NCI-H748 treated with DMSO at 0.1 percent for 48 hours (cell line): ENCODE measurements at places on chromosomes 12 and 14.

- peak; percentile 28 for DNase-seq
These were observed 10.0 kb downstream of the TUBA1B start for GRCh38 chr12:49121047-49121696.

- DNase-seq, result peak; percentile 14
These were observed 37.3 kb upstream of the RCOR1 start for GRCh38 chr14:102554821-102555819.

GRCh38 chr12:12224240-12224940, 42.5 kb downstream of the LRP6 start:
- DNase-seq, result no peak

DNA sequence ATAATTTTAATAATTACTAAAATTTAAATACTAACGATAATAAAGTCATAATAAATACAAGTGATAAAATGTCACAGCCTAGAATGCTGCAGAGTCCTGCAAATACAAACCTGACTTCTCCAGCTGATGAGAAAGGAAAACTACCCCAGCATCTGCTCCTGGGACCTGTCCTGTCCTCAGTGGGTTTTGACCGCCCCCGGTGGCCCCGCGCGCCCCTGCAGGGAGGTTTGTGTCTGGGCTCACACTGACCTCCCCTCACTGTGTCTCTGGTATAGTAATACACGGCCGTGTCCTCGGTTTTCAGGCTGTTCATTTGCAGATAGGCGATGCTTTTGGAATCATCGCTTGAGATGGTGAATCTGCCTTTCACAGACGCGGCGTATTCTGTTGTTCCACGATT, 1139.4 kb downstream of the TMEM121 start:
- DNase-seq, result no peak

DNA sequence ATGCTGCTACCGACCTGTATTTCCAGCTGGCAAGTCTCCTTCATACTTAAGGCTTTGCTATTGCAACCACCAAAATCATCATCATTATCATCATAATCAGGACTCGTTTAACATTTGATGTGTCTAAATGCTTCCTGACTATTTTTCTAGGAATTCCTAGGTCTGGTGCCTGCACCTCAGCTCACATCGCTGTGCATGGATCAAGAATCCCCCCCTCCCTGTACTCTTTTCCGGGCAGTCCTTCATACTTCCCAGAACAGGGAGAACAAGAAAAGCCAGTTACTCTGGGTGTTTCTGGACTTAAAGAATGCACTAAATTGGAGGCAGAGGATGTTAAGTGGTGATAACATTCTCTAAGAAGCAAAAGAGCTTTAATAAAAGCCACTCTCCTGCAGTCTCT, 9.4 kb downstream of the ERP27 start:
- peak; percentile 3 for DNase-seq

DNA sequence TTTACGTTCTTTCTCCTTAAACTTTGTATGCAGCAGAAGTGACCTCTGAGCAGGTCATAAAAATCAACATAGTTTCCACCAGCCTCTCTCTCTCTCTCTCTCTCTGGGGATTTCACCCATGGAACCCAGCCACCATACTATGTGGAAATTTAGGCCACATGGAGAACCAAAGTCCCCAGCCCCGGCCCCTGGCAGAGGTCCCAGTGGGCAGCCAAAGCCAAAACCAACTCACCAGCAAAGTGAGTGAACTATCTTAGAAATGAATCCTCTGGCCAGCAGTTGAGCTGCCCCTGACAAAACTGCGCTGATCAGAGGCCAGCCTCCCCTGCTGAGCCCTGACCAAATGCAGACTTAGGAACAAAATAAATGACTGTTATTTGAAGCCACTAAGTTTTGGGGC, 9.2 kb downstream of the DUSP6 start:
- DNase-seq, result no peak
